ENCODE measurements at places on chromosomes 1 and 21. TPM values are rescaled to one million over a fixed set of nuclear protein-coding genes. Genes with fewer than 3 reads are reported as not detected.

DNA sequence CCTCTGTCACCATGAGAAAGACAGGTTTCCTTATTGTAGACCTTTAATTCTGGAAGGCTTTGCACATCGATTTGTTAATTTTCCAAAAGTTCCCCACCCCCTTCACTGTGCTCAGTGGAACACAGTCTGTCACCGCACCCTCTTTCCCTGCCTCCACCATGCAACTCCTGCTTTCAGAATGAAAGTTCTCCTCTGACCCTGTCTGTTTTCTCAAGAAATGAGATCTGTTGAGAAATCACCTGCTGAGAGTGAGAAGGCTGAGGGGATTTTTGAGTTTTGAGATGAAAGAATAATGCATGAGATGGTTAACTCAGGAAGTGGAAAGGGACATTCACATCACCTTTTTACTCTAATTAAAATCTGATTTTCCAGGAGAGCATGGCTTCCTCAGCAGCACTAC lies 99.6 kb downstream of the CYYR1 start:
- DNase-seq, result no peak

DNA sequence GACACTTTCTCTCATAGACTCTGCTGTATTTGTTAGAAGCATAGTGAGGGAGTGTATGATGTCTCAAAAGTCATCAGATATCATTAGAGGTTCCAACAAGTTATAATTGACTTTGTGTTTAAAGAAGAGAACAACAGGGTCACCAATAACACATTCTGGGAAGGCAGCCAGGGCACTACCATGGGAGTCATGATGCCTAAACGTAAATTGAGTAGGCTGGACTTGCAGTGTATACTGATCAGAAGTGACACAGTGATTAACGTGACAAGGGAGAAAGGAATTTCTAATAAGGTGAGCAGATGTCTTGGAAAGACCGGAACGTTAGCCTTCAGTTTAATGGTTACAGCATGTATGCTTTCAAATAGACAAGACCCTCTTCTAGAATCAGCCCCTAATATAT lies 973.2 kb downstream of the NCAM2 start:
- DNase-seq, result no peak

GRCh38 chr1:46623743-46624644 lies 7.4 kb upstream of the MOB3C start:
- no peak for DNase-seq

- no peak for DNase-seq
Observed at GRCh38 chr1:215544566-215544965, 22.5 kb upstream of the KCTD3 start.

DNA sequence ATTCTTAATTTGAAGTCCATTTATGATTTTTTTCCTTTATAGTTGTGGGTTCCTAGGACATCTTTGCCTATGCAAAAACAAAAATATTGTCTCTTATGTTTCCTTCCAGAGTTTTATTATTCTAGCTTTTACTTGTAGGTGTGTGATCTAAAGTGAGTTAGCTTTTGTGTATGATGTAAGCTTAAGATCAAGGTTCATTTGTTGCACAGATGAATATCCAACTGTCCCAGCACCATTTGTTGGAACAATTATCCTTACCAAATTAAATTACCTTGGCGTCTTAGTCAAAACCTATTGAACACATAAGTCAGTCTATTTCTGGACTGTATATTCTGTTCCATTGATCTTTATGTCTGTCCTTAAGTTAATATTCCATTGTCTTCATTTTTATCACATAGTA lies 337.6 kb downstream of the ZP4 start:
- DNase-seq, result no peak

DNA sequence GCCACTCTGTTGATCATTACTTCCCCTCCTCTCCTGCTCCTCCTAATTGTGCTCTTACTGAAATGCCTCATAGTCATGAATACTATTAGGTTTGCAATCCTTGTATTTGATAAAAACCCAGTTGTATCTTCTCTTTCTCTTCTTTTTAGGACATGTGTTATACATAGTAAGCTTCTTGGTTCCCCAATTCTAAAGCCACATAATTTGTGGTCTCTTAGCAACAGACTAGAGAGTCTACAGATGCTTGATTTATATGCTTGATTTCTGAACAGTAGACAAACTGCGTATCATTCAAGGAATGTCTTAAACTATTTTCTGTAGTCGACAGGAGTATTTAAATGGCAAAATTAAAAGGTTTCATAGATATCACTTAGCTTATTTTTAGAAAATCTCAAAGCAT lies 1598.9 kb downstream of the PLA2G4A start:
- DNase-seq, result no peak

DNA sequence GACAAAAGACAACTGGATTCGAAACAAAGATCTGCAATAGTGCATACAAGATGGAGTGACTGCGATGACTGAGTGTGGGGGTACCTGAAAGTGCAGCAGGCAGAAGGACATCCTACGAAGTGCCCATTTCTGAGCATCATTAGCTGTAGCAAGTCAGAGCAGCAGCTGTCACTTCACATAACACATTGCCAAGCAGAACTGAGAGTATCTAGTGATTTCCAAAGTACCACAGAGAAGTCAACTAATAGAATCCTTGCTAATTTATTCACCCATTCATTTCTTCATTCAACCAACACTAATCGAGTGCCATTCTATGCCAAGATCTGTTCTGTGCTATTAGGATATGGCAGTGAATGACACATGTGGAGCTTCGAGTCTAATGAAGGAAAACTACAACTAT lies 31.6 kb upstream of the CAMSAP2 start:
- DNase-seq, result no peak

GRCh38 chr1:199742547-199742946 lies 285.0 kb upstream of the NR5A2 start:
- DNase-seq, result peak; percentile 96

DNA sequence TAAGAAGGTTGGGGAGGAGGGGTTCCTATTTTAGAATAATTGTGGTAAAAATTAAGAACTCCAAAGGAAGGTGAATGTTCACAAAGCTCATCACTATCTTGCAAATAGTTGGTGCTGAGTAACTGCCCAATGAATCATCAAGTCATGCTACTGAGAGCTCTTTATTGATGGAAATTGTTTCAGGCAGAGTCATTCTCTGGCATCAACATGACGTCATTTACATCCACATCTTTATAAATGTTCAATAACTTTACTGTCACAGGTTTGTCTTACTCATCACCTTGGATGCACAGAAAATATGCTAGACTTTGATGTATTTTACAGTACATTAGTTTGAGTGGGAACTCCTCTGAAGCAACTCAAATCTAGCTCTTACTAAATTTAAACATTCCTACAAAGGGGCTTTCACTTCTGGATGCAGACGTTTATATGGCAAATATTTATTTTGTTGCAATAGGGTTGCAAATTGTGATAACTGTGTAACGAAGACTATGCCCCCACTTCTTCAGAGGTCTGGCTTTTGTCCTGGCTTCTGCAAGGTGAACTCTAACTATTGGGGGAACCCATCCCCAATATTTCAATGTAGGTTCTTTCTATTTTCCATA lies 273.7 kb upstream of the AJAP1 start:
- no peak for DNase-seq

DNA sequence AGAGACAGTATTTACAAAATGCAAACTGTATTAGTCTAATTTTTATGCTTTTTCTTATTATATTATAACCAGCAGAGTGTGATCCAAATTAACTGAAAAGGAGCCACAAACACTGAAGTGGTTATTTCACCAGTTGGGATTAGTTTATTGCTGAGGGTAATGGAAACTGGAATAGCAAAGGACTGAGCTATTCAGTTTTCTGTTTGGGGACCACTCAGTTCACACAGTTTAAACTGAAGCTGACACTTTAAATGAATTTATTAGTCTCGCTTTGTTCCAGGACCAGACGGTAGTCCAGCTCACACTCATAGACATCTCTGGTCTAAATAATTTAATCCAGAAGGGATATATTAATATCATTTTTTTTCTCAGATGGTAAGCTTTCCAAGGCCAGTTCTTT lies 410.7 kb downstream of the LTN1 start:
- no peak for DNase-seq

DNA sequence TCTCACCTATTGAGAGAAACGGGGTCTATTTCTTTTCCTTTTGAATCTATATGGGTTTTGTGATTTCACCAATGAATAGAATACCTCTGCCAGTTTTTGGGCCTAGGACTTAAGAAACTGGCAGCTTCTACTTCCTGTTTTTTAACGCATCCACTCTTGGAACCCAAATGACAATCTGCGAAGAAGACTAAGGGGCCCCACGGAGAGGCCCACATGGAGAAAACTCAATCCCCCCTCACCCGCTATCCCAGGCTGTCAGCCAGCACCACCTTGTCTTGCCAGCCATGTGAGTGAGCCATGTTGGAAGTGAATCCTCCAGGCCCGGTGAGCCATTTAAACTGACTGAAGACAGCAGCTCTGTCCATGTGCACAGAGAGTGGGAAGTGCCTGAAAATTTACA lies 3.6 kb upstream of the HENMT1 start:
- DNase-seq, result no peak

DNA sequence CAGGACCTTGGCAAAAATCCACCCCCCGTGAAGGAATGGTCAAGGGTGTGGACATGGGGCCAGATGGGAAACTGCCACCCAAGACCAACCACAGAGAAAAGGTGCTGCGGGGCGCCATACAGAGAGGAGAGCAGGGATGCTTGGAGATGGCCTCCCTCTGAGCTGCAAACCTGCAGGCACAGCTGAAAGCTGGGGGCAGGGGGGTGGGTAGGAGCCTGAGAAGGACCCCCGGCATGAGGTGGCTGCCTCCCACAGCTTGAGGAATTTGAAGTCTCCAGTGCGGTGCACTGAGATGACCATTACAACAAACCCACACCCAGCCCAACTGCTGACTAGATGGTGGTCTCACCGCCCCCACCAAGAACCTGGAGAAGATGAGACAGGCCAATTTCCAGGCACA lies 84.8 kb downstream of the WDR4 start:
- no peak for DNase-seq

GRCh38 chr1:101136739-101137138 lies 100.1 kb upstream of the S1PR1 start:
- no peak for DNase-seq

DNA sequence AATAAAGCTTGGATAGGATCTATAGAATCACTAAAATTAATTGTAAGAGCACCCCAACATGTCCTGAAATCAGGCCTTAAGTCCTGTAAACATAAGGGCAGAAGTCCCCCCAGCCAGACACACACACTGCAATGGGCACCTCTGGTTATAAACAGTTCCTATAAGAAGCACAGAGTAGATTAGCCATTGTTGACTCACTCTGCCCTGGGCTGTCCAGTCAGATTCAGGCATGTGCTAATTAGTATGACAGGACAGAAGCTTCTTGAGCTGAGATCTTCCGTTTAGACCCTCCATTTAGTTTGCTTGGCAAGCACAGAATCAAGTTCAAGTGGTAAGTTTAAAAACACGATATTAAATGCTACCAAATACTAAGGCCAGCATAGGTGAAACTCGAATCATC lies 11.8 kb upstream of the DENND1B start:
- peak; percentile 76 for DNase-seq

DNA sequence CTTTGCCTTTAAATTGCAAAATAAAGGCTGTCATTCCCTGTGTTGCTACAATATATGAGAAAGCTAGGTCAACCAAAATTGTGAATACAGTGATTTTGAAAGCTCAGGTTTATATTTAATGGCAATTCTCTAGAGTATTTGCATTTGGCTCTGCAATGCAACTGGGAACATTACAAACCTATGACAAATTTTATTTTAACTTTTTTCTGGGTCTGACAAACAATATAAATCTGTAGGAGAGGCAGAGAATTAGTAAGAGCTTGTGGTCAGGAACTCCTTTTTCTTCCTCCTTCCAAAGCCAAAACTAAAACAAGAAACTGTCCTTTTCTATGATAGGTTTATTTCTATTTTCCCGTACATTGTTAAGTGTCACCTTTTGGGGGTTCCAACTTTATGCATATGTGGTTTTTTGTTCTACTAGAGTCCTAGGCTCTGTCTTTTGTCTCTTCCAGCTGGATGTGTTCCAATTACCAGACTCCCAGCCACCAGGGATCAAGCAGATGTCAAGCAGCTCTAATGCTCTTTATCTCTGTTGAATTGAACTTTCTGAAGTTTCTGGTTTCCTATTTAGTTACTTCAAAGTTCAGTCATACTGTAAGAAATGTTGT lies 106.9 kb downstream of the ASH1L start:
- DNase-seq, result no peak

Gene SPRR2A
- total RNA-seq, result 7.0 TPM

Gene NCAM2
- not detected for total RNA-seq

Gene OR2T33
- not detected for total RNA-seq

Gene ADCY10
- 0.35 TPM for total RNA-seq

Gene FCER1G
- total RNA-seq, result 2.1 TPM

Gene MYOM3
- total RNA-seq, result 0.05 TPM

Gene INPP5B
- 5.9 TPM for total RNA-seq

Gene EXO1
- 17.5 TPM for total RNA-seq

Gene FCGR3A
- total RNA-seq, result not detected

Measured in MCF 10A (cell line).